ENCODE measurements at places on chromosomes 2 and 18. TPM values are rescaled to one million over a fixed set of nuclear protein-coding genes. Genes with fewer than 3 reads are reported as not detected.

DNA sequence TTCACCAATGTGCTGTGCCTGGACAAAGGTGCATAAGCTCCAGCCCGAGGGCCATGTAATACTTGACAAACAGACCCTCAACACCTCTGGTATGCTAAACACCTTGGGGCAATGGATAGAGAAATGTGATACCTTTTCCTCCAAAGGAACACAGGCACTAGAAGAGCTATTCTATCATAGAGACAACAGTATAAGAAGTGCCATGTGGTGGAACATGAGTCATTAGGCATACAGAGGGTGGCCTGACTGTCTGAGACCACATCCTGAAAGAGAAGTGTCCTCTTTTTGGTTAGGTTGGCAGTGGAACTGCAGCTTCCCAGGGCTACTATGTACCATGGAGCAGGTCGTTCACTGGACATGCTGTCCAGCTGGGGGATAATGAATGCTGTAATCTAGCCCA, 153.9 kb downstream of the INSIG2 start:
- peak; percentile 65 for DNase-seq

DNA sequence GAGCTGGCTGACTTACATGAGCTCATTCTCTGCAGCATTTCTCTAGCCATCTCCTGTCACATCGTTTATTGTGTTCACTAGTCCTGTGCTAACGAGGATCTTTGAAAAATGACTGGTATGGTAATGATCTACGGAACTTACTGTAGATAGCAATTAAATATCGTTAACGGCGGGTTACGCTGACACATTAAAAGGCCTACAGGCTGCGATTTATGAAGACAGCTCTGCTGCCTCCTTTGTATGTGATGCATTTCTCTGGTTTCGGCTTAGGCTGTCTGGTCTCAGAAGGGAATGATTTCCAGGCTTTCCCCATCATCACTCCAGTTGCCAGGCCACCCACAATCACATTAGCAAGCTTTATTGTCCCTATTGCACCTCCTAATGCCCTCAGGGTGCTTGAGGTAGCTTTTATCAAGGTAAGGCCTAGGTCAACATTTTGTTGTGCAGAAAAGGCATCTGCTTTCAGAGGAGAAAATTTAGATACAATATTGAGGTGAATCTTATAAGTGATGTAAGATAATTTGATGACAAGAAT, 284.4 kb downstream of the SOX11 start:
- no peak for DNase-seq

DNA sequence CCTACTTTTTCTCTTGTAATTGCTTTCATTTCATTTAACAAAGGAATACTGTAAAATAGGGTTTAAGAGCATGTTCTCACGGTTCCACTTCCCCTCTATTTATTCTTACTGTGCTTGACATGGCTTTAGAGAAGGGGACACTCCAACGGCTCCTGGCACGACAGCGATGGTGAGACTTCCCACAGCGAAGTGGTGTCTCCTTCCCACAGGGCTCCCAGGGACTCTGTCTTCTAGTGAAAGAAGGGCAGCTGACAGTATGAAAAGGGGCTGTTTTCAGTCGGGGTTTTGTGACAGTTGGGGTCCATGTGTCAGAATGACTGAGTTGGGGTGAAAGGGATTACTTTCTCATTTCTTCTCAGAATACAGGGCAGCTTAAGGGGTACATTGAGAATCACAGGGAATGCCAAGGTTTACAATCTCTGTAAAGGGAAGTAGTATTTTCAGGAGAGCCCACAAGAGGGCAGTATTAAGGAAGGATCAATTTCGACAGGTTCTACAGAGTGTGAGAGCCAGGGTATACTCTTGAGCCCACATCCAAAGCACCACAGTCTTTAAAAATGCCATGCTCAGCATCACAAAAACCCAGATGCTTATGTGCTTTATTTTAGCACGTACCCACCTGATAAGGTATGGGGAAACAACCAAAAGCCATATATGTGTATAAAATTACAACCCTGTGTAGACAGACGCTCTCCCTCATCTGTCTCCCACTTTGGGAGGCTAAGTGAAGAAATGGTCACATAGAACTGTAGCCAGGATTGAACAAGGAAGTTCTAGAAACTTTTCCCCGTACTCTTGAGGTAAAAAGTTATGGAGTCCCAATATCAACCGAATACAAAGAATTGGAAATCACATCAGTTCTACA, 31.3 kb upstream of the RAPGEF4 start:
- peak; percentile 25 for DNase-seq

GRCh38 chr2:132400901-132401240, 15.7 kb upstream of the GPR39 start:
- DNase-seq, result no peak

- no peak for DNase-seq
Measured at GRCh38 chr2:22947741-22948140, 437.2 kb upstream of the KLHL29 start.

DNA sequence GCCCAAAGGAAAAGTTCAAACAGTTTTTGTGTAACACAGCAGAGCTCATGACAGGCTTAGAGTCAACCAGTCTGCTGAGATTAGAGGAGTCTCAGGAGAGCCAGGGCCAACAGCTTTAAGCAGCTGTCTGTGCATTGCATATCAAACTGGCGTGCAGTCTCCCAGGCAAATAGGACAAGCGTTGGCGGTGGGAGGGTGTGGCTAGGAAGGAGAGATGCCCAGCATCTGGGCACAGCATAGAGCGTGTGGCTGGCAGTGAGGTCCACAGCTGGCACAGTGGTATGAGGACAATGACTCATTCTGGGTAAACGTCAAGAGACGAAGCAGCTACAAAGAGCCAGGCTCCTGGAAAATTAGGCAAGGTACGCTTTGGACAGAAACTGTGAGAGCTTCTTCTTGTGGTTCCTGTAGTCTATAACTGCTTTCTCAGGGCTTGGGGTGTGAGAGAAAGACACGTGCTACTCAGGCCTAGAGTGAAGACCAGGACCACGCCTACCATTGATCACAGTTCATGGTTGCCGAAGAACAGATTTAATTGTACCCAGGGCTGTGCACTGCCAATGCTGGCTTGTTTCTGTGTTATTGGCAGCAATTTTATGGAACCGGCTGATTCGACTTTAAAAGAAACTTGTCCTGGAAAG, 14.8 kb downstream of the ZAP70 start:
- DNase-seq, result peak; percentile 87

DNA sequence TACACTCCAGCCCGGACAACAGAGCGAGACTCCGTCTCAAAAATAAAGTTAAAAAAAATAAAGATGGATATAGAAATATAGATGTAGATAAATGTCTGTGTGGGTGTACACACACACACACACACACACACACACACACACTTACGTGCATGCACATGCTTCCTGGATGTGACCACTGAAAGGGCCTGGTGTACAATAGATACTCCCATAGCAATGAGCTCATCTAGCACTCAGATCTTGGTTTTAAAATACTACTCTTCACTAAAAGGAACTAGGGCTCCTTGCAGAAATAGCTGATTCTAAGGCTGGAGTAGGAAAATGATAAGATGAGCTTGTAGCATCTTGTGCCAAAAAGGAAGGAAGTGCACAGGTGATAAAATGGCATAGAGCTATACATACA, 39.1 kb downstream of the ROCK2 start:
- no peak for DNase-seq

The SNED1 gene
- total RNA-seq, result 0.64 TPM

The RIT2 gene
- not detected for total RNA-seq

The CCDC68 gene
- total RNA-seq, result not detected
